Activated T-helper 1 cell treated with anti-CD3 and anti-CD28 coated beads, Interleukin-12 subunit alpha, Interleukin-12 subunit beta, Interleukin-2, Interleukin-4 antibody, amounts not matched to agents 30 ng/mL and 10 ng/mL and 1 ng/mL, durations not matched to agents 14 hours and 24 hours and 36 hours (primary cell): ENCODE measurements at places on chromosomes 5 and 9. TPM values are rescaled to one million over a fixed set of nuclear protein-coding genes. Genes with fewer than 3 reads are reported as not detected.

GHR gene
- total RNA-seq = not detected in 2 replicates

CHSY3 gene
- not detected in 2 replicates for total RNA-seq

CD14 gene
- total RNA-seq = 0.29 and 0.62 TPM in 2 replicates

SLC6A18 gene
- not detected in 2 replicates for total RNA-seq

DNA sequence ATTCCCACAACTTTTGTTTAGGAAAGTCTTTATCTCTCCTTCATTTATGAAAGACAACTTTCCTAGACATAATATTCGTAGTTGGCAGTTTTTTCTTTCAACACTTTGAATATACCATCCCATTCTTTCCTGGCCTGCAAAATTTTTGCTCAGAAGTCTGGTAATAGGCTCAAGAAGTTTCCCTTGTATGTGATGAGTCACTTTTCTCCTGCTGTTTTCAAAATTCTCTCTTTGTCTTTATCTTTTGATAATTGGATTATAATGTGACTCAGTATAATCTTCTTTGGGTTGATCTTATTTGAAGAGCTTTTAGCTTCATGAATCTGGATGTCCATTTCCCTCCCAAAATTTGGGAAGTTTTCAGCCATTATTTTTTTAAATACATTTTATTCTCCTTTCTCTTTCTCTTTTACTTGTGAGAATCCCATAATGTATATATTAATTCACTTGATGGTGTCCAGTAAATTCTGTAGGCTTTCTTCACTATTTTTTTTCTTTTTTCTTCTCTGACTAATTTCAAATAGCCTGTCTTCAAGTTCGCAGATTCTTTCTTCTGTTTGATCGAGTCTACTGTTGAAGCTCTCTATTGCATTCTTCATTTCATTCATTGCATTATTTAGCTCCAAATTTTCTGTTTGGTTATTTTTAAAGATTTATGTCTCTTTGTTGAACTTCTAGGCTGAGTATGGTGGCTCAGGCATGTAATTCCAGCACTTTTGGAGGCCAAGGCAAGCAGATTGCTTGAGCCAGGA lies 37.3 kb upstream of the CKS2 start:
- peaks cover 11% of the 10 kb centered on the region for H3K36me3 ChIP-seq
- no peak overlapping the region for H3K27ac ChIP-seq
- peaks cover 16% of the 10 kb centered on the region for H3K4me1 ChIP-seq
- no peak overlapping the region for H3K4me3 ChIP-seq
- peaks cover 20% of the 10 kb centered on the region for H3K27me3 ChIP-seq

DNA sequence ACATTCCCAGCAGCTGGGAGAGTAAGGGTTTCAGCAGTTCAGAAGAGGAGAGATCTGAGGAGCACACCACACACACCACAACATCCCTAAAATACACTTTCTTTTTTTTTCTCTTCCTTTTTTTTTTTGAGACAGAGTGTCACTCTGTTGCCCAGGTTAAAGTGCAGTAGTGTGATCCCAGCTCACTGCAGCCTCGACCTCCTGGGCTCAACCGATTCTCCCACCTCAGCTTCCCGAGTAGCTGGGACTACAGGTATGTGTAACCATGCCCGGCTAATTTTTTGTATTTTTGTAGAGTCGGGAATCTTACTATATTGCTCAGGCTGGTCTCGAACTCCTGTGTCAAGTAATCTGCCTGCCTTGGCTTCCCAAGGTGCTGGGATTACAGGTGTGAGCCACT lies 9.7 kb upstream of the UBAP1 start:
- no peaks in the 10 kb centered on the region for H3K36me3 ChIP-seq
- H3K27me3 ChIP-seq = peaks cover 2% of the 10 kb centered on the region
- peaks cover 7% of the 10 kb centered on the region for H3K4me1 ChIP-seq
- H3K4me3 ChIP-seq = no peak overlapping the region
- no peak for DNase-seq
- no peak overlapping the region for H3K27ac ChIP-seq

DNA sequence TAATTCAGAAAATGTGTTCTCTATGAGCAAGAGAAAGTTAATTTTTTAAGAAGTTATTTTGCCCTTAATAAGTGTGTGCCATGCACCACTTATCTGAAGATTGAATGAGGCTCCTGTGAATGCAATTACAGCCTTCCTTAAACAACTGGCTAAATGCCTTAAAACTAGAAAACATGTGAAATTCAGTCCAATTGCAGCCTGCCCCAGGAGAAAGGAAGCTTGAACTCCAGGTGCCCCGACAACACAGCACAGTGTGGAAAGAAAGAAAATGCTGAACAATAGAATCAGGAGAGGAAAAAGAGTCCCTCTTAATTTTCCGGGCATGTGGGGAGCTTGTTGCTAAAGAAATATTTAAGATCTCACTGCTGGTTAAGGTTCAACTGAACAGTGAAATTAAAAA lies 8.8 kb downstream of the LHFPL2 start:
- H3K27me3 ChIP-seq = peaks cover 8% of the 10 kb centered on the region
- H3K4me1 ChIP-seq = no peaks in the 10 kb centered on the region
- H3K4me3 ChIP-seq = no peak overlapping the region

DNA sequence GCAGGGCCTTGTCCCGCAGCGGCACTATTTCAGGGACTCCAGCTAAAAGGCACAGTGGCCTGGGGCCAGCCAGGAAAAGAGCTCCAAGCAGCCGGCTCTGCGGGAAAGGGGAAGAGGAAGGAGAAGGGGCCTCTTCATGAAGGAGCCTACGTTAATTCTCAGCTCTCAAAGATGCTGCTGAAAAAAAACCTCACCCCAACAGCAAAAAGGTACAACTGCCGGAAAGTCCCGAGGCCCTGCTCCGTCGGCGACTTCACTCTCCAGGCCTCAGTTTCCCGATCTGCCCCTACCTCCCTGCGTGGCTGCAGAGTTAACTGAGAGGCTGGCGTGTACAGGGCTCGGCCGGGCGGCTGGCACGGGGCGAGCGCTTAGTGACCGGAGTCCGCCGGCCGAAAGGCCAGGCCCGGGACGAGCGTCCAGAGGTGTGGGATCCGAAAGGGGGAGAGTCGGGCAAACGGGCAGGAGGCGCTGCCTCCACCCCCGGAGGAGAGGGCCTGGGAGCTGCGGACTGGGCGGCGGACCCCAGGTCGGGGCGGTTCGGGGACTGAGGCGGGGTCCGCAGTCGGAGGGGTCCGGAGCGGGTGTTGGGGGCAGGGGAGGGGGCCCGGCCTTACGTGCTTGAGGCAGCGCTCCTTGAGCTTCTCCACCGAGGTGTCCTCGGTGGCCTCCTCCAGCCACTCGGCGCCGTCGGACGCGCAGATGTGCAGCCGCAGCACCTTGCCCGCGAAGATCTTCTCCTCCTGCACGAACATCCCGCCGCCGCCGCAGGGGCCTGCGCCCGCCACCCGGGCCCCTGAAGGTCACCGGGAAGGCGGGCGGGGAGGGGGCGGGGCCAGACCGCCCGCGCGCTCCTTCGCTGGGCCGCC lies 529 bp downstream of the UBAC1 start:
- peaks cover 8% of the 10 kb centered on the region for H3K27me3 ChIP-seq
- peaks cover 25% of the 10 kb centered on the region for H3K4me1 ChIP-seq
- peak overlapping the region; percentile 82 for H3K27ac ChIP-seq
- no peak for DNase-seq
- peak overlapping the region; percentile 87 for H3K4me3 ChIP-seq
- no peaks in the 10 kb centered on the region for H3K36me3 ChIP-seq

DNA sequence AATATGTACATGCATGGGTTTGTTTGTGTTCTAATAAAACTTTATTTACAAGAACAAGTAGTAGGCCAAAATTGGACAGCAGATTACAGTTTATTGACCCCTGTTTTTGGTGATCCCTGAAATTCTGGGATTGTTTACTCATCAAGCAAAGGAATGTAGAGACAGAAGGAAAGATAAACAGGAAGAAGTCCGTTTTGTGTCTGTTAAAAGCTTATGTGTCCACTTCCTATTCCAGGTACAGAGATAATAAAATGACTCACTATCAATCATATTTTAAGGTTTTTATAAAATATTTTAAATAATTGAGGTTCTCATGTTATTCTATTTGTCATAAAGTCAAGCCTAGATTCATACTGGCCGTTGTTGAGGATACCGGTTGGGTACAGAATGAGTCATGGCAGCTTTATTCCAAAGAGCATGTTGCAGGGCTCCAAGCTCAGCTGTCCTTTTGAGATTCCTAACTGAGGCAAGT lies 214.9 kb upstream of the DAB2 start:
- H3K4me3 ChIP-seq = no peak overlapping the region
- no peaks in the 10 kb centered on the region for H3K4me1 ChIP-seq
- no peak overlapping the region for H3K27ac ChIP-seq
- H3K27me3 ChIP-seq = peaks cover 9% of the 10 kb centered on the region

- no peak overlapping the region for H3K4me3 ChIP-seq
- H3K27me3 ChIP-seq = no peaks in the 10 kb centered on the region
- no peaks in the 10 kb centered on the region for H3K4me1 ChIP-seq
- no peaks in the 10 kb centered on the region for H3K36me3 ChIP-seq
- no peak overlapping the region for H3K27ac ChIP-seq
Measured at GRCh38 chr5:166961028-166961427, 1330.4 kb upstream of the WWC1 start.

GRCh38 chr5:14748180-14748900 lies 83.8 kb downstream of the OTULIN start:
- no peak for DNase-seq
- no peaks in the 10 kb centered on the region for H3K27me3 ChIP-seq

DNA sequence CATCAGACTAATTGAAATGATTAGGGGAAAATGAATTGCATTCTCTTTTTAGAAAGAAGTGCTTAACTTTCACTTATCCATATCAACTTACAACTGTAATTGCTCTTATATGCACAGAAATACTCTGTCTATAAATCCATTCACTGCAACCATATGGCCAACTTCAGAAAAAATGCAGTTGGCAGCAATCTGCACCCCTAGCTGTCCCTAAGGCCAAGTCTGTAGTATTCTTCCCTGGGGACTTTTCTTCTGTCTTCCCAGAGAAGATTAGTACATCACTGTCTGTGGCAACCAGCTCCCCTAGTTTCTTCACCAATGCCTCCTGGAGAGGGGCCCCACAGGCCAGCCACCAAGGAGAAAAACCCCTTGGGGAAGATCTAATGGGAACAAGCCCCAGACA lies 45.4 kb downstream of the ABCA1 start:
- H3K36me3 ChIP-seq = no peaks in the 10 kb centered on the region
- DNase-seq = no peak
- H3K27me3 ChIP-seq = no peaks in the 10 kb centered on the region
- no peaks in the 10 kb centered on the region for H3K4me1 ChIP-seq
- H3K27ac ChIP-seq = no peak overlapping the region

DNA sequence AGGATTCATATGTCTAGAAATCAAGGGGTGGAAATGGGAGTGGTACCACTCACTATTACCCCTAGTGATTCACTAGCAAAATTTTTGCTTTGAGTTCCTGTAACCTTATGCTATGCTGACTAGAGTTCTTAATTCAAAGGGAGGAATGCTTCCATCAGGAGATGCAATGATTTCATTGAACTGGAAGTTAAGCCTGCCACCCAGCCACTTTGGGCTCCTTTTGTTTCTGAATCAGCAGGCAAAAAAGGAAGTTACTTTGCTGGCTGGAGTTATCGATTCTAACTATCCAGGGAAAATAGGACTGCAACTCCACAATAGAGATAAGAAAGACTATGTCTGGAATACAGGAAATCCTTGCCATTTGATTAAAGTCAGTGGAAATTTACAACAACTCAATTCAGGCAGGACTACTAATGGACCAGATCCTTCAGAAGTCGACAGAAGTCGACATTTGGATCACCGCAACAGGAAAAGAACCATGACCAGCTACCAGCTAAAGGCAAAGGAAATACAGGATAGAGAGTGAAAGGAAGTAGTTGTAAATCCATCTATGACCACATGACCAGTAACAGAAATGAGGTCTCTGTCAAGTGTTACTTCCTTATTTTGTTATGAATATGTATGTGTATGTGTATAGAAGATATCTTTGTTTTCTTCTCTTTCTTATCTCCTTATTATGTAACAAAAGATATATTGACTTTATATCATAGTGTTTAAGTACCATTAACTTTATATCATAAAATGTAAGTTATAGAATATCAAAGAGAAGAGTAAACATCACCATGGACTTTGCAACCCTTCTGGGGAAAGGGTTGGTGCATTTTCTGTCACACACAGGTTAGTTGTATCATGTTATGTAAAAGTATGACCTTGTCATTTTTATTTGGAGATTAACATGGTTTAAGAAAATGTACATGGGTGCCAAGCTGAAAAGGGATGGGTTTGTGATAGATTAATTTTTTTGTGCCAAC lies 198.7 kb upstream of the HAPLN1 start:
- no peak overlapping the region for H3K27ac ChIP-seq
- no peak overlapping the region for H3K4me3 ChIP-seq
- H3K36me3 ChIP-seq = no peaks in the 10 kb centered on the region

DNA sequence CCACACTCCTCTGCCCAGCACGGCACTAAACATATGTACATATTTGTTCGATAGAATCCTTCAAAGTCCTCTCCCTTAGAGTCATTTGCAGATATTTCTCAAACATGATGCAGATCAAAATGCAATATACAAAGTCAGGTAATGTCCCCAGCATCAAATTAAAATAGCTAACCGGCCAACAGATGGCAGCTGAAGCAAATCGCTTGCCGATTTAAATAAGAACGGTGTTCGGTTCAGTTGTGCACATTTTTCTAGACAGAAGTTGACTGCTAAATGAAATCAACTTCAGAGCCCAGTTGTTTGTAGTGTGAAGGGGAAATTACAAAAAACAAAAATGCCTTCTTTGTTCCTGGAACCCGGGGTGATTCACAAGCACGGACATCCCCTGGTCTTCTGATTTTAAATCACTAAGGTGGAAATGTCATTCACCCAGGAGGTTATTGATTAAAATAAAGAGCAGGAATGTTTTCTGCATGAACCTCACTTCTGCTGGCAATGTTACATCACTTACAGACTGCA lies 219.2 kb downstream of the EBF1 start:
- peak overlapping the region; percentile 31 for H3K27ac ChIP-seq
- H3K4me1 ChIP-seq = peaks cover 36% of the 10 kb centered on the region
- no peaks in the 10 kb centered on the region for H3K36me3 ChIP-seq

DNA sequence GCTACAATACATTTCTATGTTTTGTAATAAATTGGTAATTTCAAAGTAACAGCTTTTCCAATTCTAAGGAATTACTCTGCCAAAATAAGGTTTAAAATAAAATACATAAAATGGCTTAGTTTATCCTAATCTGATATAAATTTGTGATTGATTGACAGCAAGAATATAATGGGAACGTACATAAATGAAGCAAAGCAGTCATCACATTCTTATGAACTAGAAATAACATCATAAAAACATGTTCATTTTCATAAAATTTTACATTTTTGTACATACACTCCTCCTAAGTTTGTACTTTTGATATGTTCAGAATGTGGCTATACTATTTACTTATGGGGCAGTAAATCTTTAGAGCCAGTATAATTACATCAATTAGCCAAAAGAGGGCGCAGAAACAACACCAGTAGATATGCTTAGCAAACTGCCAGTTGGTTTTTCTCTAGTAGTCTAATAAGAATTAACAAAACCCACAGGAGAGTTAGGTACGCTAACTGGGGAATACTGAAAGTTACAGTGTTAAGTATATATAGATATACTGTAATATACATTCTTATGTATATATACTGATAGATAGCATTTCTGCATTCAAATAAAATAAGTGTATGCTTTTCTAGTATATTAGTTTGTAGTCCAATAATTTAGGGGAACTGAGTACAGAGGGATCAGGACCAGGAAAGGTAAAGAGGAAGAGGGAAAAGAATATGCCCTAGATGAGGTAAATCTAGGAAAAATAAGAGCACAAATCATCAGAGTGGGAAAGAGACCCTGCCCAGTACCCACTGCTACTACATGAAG lies 76.8 kb downstream of the ZDHHC21 start:
- no peak overlapping the region for H3K27ac ChIP-seq
- H3K36me3 ChIP-seq = peaks cover 7% of the 10 kb centered on the region
- no peak overlapping the region for H3K4me3 ChIP-seq
- no peaks in the 10 kb centered on the region for H3K4me1 ChIP-seq
